ENCODE measurements at places on chromosomes 5 and 9. TPM values are rescaled to one million over a fixed set of nuclear protein-coding genes. Genes with fewer than 3 reads are reported as not detected.

EPB41L4A gene
- total RNA-seq: 17.8 TPM

DNA sequence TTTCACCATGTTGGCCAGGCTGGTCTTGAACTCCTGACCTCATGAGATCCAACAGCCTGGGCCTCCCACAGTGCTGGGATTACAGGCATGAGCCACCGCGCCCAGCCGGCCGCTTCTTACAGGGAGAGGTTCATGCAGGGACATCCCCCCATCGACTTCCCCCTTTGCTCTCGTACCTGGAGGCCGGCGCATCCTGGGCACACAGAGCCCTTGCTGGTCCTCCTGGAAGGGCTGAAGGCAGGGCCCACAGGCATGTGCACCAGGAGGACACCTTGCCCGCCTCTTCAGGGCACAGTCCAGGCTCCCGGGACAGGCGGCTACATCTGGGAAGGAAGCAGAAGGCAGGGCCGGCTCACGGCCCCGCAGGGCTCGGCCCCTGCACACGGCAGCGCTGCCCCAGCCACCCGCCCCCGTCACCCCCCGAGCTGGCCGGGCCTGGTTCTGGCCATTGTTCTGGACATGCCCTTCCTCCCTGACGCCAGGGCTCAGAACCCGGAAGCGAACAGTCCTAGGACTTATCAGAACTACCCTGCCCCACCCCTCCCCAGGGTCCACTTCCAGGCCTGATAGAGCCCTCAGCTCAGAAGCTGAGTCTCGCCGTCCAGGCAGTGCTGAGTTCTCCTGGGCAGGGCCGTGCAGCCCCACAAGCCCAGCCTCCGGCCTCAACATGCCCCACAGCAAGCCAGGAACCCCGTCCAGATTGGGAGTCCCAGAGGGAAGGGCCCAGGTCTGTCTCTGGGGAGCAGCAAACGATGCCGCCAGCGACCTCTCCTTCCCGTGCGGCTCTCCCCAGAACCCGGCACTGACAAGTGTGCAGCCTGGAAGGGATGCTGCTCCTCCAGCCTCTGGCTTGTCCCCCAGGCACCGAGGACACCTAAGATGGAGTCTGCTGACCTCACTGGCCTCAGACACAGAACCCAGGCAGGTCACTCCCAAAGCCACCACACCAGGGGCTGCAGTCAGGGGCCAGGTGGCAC lies 2.9 kb downstream of the NPDC1 start:
- DNase-seq: peak; percentile 67

DNA sequence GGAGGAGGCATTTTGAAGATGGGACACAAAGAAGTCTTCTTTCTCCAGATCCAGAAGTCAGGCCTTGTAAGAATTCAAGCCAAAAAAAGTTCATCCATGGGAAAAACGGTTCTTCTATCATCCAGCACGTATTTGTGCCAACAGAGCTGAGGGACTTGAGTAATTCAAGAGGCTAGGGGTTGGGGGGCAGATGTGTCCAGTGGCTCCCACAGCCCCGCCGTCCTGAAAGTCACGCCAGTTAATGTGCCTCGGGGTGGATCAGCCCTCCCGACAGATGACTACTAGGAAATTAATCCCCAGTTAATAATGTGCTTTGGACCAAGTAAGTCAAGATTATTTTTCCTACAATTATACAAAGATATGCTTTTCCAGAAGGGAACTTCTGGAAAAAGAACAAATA lies 23.4 kb downstream of the NREP start:
- DNase-seq: no peak

DNA sequence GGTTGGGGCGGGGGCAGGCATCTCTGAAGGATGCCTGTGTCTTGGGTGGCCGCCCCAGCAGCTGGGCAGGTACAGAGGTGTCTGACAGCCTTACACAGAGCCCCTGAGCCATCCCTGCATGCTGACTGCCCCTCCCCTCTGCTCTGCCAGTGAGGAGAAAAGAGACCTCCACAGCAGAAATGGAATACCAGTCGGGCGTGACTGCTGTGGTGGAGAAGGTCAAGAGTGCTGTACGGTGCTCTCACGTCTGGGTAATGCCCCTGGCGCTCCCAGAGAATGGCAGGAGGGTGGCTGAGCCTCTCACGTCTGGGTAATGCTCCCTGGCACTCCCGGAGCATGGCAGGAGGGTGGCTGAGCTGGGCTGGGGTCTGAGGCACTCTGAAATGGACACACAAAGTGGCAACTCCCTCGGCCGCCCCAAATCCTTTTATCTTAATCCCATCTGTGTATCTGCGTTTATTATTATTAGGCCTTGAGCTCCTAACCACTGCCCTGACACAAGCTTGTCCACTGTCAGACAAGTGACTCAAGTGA lies 2.5 kb upstream of the RABL6 start:
- no peak for DNase-seq

ZNF483 gene
- 5.8 TPM for total RNA-seq

GRCh38 chr9:126371007-126371870 lies 44.6 kb downstream of the MVB12B start:
- no peak for DNase-seq

GRCh38 chr5:61496860-61497259 lies 164.8 kb downstream of the ZSWIM6 start:
- DNase-seq: no peak

GRCh38 chr5:113250341-113250953 lies 184.3 kb downstream of the TSSK1B start:
- peak; percentile 37 for DNase-seq

ECM2 gene
- 7.2 TPM for total RNA-seq

DNA sequence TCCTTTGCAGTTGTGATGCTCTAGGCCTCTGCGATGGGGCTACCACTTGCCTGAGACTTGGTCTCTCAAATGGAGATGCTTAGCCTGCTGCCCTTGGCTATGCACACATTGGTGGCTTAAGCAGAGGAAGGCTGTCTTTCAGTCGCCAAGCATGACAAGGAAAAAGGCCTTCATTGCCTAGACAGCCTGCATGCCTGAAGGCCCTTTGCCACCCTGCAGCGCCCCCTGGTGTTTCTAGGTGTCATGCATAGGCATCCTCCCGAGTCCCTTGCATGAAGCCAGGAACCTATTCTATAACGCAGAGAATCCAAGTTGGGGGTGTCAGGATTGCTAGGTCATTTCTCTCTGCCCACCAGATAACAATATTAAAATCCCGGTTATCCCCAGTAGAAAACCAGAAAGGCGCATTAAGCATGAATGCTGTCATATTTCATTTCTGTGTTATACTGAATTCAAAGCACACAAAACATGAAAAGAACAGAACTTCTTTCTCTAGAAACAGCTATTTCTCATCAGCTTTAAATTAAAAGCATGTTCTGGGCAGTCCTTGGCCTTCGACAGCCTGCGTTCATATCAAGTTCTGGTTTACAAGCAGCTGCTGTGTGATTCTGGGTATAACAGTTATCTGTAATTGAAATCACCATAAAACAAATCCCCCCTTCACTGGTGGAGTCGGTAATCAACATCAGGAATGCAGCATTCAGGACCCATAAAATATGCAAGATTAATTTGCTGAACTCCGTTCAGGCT lies 59.7 kb upstream of the TRPC7 start:
- peak; percentile 61 for DNase-seq

GRCh38 chr9:112792670-112793069 lies 42.1 kb downstream of the SNX30 start:
- DNase-seq: no peak

DNA sequence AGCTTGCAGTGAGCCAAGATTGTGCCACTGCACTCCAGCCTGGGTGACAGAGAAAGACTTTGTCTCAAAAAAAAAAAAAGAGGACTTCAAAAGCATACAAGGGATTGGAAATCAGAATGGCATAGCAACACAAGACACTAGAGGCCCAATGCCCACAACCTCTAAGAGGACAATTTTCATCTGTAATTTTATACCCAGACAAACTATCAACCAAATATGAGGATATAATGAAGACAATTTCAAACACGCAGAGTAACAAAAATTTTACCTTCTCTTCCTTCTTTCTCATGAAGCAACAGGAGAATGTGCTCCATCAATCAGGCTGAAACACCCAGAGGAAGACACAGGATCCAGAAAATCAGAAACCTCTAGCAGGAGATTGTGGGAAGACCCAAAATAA lies 46.8 kb downstream of the GCNT4 start:
- no peak for DNase-seq

- no peak for DNase-seq
These were observed 587.6 kb upstream of the CDH18 start for GRCh38 chr5:20575571-20575970.

MOB3B gene
- total RNA-seq: 2.1 TPM
